ENCODE measurements at places on chromosomes 5 and 9.

- DNase-seq = no peak
Observed at GRCh38 chr9:16727452-16728136, 142.9 kb downstream of the BNC2 start.

- no peak for DNase-seq
Observed at GRCh38 chr5:99247346-99247745, 318.5 kb upstream of the CHD1 start.

DNA sequence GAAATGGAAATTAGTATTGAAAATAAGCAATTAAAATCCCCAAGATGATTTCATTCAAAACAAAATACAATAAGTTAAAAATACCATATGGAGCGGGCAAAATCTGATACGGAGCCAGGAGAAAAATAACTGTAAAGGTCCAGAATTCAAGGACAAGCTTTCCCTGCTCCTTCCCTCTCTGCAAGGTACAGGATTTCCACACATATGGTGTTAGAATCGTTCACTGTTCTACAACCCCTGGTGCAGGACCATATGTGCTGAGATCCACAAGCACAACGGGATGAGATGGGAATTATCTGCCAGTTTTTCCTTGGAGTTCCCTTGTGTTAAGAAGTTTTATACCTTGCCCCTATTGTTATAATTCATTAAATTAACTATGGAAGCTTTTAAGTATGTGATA, 94.7 kb upstream of the DMAC1 start:
- peak; percentile 69 for DNase-seq

GRCh38 chr9:3746296-3747275, 220.8 kb upstream of the RFX3 start:
- DNase-seq = no peak

GRCh38 chr9:129317179-129318011, 139.3 kb upstream of the IER5L start:
- DNase-seq = no peak

DNA sequence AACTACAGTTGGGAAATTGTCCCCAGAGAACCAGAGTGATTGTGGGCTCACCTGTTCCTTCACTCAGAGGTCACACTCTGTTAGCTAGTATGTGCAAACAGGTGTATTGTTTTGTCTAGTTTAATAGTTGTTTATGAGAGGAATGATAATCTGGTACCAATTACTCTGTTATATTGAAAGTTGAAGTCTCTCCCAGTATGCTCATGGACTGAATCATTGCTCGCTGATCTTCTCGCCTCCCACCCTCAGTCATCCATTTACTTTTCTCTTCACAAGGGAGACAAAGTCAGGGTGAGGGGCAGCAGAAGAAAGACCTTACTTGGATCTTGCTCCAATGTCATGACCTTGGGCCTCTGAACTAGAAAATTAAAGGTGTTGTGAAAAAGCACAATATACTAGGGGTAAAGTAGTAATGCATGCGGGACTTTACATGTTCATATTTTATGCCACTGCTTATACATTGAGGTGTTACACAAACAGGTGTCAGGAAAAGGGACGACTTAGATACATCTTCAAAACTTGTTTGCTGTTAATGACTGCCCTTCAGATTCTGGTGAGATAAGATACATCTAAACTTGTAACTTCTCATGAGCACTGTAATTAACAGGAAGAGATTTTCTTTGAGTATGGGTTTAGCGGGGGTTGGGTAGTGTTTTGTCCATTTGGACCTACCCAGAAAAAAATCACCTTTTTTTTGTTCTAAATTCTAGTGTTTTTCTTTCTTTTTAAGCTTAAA, 36.9 kb downstream of the LNPEP start:
- no peak for DNase-seq

GRCh38 chr9:1096155-1096964, 46.2 kb downstream of the DMRT2 start:
- no peak for DNase-seq

GRCh38 chr5:20832204-20833080, 844.4 kb upstream of the CDH18 start:
- DNase-seq = no peak

DNA sequence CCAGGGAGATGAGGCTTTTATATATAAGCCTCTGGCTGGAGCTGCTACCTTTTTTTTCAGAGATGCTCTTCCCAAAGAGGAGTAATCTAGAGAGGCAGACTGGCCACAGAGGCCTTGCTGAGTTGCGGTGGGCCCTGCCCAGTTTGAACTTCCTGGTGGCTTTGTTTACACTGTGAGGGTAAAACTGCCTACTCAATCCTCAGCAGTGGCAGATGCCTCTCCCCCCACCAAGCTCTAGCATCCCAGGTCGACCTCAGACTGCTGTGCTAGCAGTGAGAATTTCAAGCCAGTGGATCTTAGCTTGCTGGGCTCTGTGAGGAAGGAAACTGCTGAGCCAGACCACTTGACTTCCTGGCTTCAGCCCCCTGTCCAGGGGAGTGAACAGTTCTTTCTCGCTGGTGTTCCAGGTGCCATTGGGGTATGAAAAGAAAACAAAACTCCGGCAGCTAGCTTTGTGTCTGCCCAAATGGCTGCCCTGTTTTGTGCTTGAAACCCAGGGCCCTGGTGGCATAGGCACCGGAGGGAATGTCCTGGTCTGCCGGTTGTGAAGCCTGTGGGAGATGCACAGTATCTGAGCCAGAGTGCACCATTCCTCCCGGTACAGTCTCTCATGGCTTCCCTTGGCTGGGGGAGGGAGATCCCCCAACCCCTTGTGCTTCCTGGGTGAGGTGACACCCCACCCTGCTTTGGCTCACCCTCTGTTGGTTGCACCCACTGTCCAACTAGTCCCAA, 219.5 kb upstream of the IZUMO3 start:
- no peak for DNase-seq

DNA sequence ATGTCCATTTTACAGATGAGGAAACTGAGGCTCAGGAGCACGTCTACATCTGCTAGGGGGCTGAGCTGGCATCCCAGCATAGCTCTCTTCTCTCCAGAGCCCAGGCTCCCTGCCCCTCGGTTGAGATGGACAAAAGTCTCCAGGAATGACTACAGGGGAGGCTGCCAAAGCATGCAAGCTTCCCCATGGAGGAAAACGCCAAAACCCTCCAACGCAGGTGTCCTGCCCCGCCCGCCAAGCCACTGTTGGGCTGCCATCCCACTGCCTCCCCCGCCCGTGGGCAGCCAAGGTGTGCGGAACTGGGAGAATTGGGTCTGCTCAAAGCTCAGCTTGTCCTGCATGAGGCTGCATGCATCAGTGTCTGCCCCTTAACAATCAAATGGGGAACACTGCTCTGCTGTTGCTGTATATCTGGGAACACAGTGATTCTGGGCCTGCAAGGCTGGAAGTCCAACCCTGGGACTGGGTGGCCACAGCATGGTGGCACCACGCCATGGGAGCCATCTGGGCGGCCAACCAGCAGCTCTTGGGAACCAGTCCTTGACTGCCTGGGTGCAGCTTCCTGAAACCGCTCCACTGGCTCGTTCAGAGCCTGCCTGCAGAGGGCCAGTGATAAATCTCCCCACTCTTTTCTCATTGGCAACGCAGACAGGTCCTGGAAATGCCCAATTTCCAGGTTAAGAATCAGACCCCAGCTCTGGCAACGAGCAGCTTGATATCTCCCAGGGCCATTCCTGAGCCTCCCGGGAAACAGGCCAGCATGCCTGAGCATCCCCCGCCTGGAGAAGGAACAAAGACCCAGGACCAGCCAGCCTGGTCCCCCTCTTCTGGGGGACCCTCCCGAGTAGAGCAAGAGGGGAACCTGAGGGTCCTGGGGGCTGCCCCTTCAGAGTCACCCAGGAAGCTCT, 3.5 kb downstream of the RALGDS start:
- no peak for DNase-seq

- DNase-seq = no peak
Observed at GRCh38 chr5:96121364-96121763, 159.7 kb upstream of the ELL2 start.

DNA sequence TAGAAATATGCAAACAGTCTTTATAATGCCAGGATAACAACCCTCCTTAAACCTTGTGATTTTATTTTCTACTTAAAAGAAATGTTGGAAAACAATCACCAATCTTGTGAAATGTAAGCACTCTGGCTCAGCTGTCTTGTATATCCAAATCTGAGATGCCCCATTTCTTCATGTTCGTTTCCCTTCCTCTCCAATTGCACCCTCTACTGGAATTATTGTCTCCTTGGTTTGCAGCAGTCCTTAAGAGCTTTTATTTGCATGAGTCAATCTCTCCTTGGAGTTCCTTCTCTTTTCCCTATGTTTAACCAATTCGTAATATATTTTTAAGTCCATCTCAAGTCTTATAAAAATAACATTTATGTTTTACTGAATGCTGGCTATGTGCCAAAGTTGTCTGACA, 362.0 kb upstream of the CDH10 start:
- DNase-seq = no peak

- no peak for DNase-seq
Observed at GRCh38 chr9:137720571-137721110, 101.8 kb downstream of the EHMT1 start.

DNA sequence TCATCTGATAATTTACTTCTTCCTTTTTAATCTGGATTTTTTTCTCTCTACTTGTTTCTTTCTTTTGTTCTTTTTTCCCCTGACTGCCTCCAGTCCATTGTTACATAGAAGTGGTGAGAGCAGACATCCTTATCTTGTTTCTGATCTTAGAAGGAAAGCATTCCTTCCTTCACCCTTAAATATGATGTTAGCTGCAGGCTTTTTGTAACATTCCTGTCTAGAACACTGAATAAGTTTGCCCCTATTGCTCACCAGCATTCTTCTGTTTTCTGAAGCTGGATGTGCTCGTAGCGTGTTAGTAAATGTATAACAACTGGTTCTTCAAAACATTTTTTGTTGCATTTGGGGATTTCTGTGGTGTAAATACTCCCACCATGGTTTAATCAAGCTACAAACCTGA, 136.7 kb upstream of the NFIL3 start:
- DNase-seq = no peak

GRCh38 chr9:80883826-80884579, 805.3 kb downstream of the TLE1 start:
- DNase-seq = no peak

DNA sequence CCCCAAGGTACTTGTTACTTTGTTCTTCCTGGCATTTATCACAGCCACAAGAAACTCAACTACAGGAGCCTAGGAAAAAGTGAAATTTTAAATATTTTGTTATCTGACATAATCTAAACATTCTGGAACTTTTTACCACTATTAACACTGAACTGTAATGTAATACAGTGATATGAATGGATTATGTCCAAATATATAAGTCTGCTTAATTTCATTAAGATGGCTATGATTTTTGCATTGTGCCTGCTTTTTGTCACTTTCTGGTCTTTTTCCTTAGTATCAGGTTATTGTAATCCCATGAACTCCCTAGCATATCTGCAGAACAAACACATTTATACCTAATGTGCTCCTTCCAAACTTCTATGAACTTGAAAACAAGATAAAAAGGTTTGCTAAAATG, 35.8 kb downstream of the PJA2 start:
- no peak for DNase-seq

DNA sequence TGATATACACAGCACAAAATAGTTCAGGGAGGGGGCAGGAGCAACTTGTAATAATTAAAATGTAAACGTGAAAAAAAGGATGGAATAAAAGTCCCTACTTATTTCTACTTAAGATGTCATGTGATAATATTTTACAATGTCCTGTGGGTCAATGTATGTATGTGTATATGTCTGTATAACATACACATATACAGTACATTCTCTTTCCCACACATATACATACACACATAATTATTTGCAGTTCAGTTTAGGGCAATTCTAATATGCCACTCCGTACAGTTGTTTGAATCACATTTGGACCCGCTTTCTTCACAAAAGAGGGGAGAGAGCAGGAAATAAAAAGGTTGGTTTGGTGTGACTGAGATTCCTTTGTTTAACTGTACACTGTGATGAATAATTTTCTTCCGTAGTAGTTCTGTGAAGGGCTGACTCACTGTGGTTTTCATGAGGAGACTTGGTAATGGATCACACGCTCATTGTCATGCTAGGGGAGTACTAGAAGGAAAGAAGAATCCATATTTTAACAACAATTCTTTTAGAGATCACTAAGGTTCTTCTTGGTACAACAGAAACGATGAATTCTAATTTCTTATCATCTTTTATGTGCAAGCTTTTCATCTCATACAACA, 26.2 kb upstream of the ACOT12 start:
- DNase-seq = no peak

GRCh38 chr5:61620699-61621182, 288.7 kb downstream of the ZSWIM6 start:
- DNase-seq = no peak

GRCh38 chr5:76537073-76537543, 86.1 kb downstream of the F2RL2 start:
- no peak for DNase-seq

- no peak for DNase-seq
Observed at GRCh38 chr9:132268725-132269352, 85.9 kb downstream of the SETX start.

DNA sequence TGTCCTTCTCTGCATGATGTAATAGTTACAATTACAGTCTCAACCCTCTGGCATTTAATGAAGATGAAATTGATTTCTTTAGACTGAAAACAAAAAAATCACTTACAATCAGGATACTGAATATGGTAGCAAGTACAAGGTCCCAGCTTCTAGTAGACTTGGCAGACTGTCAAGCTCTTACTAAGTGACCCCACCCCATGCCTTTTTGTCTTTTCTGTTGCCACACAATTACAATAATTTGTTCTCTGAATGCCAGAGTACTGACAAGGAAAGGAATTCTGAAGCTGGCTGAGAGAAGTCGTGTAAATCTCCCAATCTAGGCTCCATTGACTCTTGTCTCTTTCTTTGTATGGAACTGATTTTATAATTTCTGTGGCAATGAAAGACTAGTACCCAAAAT, 154.2 kb downstream of the TMC1 start:
- no peak for DNase-seq

DNA sequence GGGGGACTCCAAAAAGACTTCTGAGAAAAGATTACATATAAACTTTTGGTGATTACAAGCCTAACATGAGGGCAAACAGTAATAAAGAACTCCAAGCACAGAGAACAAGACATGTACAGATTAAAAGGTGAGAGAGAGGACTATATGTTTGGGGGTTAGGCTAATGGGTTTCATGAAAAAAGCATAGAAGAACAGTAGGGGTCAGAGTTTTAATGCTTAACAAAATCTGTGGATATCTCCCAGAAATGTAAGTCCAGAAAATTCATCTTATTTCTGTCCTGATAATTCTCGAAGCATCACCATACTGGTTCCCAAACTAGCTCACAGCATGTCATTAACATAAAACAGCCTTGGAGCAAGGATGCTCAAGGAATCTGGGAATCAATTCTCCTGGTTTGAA, 137.2 kb downstream of the ARRDC3 start:
- DNase-seq = no peak
